ENCODE measurements at places on chromosomes 2 and 18. TPM values are rescaled to one million over a fixed set of nuclear protein-coding genes. Genes with fewer than 3 reads are reported as not detected.

GRCh38 chr2:216829533-216829932 is 30.3 kb downstream of the TNP1 start:
- DNase-seq: peak; percentile 68

DNA sequence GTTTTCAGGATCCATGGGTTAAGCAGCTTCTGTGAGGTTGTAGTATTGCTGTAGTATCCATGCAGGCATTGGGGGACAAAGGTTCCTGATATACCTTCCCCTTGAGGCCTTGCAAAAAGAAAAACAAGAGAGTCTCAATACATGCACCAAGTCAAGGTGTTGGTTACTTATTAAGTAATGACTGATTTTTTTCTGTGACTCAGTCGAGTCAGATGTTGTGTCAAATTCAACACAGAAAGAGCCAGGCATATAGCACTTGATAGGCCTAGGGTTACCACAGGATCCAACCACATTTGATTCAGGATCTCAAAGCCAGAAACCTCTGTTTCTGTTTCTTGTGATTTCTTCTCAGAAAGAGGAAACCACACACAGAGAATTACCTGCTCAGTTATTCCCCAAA is 24.9 kb upstream of the CD8A start:
- DNase-seq: no peak

DNA sequence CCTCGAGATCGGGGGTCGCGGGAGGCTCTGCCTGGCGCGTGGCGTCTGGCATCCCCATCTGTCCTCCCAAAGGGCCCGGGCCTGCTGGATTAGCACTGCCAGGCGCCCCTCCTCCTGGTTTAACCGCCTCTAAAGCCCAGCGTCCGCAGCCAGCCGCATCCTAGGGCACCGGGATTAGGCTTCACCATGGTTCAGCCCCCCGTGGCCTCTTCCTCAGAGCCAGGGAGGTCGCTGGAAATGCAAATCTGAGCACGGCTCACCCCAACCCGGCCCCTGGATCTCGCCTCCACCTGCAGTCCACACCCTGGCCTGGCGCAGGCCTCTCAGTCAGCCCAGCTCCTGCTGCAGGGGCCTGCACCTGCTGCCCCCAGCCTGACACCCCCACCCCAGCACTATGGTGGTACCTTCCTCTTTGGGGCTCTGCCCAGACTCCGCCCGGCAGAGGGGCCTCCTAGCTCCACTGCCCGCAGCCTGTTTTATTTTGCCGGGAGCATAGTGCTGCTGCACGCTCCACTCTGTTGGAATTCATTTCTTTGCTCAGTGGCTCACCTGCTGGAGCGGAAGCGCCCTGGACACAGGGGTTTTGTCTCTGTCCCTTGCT is 13.2 kb downstream of the PRELID3A start:
- peak; percentile 46 for DNase-seq

- DNase-seq: no peak
Observed at GRCh38 chr18:55856229-55856628, 268.2 kb upstream of the TCF4 start.

DNA sequence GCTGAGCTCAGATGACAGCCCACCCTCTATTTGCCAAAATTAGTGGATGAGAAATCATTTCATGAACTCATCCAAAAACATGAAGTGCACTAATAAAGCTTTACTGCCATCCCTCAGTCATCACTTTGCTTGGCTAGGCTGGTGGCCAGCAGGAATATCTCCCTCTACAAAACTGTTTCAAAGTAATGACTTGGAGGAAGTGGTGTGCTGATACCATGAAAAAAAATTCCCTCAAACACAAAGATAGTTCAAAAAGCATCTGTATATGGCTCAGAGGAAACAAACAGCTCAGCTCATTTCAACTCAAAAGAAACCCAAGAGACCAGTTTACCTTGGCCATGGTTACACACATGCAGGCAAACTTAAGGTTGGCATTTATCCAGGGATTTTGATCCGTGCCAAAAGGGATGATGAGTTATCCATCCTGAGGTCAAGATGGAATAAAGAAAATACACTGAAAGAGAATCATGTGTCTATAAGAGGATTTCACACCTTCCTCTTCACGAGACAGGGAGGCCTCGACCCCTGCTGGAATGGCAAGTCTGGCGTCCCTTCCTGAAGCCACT is 18.4 kb upstream of the WIPF1 start:
- peak; percentile 57 for DNase-seq

GRCh38 chr2:17313261-17313660 is 205.0 kb downstream of the RAD51AP2 start:
- no peak for DNase-seq

- no peak for DNase-seq
Observed at GRCh38 chr2:188238386-188238785, 53.3 kb upstream of the GULP1 start.

- DNase-seq: no peak
Observed at GRCh38 chr2:237583385-237584295, 6.9 kb downstream of the RAB17 start.

- DNase-seq: no peak
Observed at GRCh38 chr2:198304859-198305258, 500.5 kb downstream of the PLCL1 start.

- no peak for DNase-seq
Observed at GRCh38 chr2:15220603-15221002, 340.5 kb downstream of the NBAS start.

GRCh38 chr2:67802291-67802690 is 260.5 kb downstream of the C1D start:
- DNase-seq: no peak

DNA sequence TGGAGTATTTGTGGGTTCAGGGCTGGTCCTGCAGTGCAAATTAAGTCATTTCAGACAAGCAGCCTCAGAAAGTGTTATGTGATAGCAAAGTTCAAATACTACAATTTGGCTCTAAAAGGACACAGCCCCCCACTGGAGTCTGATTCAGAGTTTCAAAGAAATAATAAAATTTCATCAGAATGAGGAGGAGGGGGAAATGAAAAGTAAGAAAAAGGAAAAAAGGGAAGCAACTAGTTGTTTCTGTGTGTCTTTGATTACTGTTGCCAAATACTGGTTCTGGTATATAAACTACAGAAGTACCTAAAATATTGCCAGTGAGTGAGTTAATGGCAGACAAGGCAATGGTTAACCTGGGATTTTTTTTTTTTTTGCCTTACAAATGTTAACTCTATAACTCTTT is 773.9 kb downstream of the BCL11A start:
- no peak for DNase-seq

The PPP1CB gene
- 166 TPM for polyA plus RNA-seq

The ALLC gene
- not detected for polyA plus RNA-seq

The HRH4 gene
- not detected for polyA plus RNA-seq

The LRRTM4 gene
- 0.23 TPM for polyA plus RNA-seq

The DNAJC5G gene
- polyA plus RNA-seq: 0.16 TPM

Data from muscle of arm (tissue), 14 donors.